Stimulated activated CD4-positive, alpha-beta T cell treated with anti-CD3 and anti-CD28 coated beads, Interleukin-1b, Interleukin-23, amount 100 ng/mL, for 4 hours (primary cell): ENCODE measurements at places on chromosomes 2 and 18.

- no peak for DNase-seq
Observed at GRCh38 chr2:215450188-215451011, 14.5 kb upstream of the FN1 start.

GRCh38 chr2:37987098-37987775 lies 62.1 kb downstream of the RMDN2 start:
- no peak for DNase-seq

DNA sequence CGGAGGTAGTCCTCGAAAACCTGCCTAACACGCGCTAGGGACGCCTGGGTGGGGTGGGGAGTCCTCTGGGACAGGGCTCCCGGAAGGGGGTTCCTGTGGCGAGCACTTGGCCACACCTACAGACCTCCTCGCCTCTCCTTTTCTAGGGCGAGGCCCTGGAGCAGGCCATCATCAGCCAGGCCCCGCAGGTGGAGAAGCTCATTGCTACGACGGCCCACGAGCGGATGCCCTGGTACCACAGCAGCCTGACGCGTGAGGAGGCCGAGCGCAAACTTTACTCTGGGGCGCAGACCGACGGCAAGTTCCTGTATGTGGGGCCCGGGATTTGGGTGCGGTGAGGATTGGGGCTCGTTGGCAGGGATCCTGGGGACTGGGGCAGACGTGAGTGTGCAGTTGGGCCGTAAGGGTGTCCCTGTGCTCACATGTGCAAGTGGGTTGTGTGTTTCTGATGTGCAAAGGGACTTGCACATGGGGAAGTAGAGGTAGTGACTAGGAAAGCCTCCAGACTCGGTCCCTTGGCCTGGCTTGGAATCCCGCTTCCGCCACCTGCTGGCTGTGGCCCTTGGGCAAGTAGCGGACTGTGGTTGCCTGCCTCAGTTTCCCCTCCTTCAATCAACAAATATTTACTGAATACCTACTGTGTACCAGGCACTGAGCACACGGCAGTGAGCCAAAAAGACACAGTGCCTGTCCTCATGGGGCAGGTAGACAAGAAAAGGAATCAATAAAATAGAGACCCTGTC lies 11.7 kb downstream of the ZAP70 start:
- no peak for DNase-seq

DNA sequence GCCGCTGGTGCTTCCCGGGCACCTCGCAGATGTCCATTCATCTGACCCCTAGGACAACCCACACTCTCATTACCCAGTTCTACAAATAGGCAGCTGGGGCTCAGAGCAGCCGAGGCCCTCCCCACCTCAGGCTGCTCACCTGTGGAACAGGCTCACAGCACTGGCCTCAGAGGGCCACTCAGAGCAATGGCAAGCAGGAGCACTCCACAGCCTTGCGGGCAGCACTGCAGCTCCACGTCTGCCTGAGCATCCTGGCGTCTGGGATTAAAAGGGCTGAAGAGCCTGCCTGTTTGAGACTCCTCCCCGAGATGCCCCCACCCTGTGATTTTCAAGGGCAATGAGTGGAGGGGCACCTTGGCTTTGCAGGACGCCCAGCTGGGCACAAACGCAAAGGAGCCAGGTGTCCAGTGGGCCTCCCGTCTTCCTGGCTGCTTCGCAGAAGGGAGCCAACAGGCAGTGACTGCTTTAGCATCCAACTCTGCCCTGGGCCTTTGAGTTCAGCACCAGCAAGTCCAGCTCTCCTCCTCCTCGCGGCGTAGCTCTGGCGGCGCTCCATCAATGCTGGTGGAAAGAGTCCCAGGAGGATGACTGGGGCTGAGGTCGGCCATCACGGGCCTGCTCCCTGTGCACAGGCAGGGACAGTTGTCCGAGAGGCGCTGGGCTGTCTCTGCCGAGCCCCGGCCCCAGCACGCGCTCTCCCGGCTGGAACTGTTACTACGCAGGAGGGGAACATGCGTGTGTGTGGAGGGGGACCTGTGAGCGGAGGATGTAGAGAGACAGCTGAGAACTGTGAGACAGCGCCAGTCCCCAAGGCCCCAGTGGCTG lies 297.2 kb downstream of the NDUFA10 start:
- no peak for DNase-seq

GRCh38 chr2:6800553-6800952 lies 65.2 kb downstream of the CMPK2 start:
- DNase-seq, result no peak

GRCh38 chr2:98759338-98759737 lies 28.4 kb upstream of the MGAT4A start:
- no peak for DNase-seq

DNA sequence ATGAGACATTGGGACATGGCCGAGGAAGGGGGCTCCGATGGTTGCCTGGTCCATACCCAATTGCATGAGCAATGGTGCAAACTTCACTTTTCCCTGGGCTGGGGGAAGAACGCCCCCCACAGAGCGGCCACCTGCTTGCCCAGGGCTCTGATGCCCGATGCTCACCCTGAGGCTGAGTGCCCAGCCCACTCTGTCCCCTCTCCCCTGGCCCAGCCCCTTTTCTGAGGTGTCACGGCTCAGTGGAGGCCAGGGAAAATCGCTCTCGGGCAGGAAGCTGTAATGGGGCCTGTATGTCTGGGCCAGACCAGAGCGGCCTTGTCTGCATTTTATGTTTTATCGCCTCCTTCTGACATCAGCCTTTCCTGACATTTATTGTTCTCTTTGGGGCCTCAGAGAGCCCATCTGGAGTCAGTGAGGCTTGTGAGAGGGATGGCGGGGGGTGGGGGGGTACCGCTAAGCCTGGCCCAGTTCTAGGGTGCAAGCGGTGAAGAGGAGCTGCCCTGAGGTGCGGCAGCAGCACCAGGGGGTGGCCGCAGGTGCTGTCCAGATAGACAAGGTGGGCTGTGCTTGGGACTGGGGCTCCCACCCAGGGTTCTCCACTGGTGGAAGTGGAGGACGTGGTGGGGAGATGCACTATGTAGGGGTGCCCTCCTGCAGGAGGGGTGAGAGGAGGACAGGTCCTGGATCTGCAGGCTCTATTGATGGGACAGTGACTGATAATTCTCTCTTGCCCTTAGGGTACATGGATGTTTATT lies 46.2 kb downstream of the INHBB start:
- no peak for DNase-seq
